ENCODE measurements at places on chromosomes 2 and 18.

DNA sequence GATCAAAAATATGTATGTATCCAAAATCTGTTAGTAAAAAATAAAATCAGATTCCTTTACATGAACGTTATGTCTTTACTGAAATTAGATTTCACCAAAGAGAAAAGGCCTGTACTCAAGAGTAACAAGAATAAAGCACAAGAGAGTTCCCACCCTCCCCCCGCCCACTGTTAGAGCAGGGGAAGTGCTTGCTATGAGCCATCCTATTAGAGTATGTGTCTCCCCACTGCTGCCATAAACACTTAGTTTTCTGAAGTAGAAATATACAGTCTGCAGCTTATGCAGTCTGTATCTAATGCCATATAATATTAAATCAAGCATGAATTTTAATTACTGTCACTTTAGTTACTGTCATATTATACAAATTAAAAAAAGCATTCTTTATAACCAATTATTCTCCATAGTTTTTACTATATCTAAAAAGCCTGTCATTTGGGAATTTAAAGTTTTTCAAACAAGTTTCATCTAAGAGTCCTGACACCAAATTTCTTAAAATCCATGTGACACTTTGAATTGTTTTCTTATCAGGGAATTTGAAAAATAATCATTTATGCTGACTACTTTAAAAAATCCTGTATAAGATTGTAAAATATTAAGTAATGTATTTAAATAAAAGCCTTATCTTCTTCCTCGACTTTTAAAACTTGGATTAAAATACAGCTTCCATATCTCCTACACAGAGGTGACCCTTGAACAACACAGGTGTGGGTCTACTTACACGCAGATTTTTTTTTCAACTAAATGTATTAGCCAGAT, 51.8 kb upstream of the GPR75 start:
- no peak for DNase-seq

DNA sequence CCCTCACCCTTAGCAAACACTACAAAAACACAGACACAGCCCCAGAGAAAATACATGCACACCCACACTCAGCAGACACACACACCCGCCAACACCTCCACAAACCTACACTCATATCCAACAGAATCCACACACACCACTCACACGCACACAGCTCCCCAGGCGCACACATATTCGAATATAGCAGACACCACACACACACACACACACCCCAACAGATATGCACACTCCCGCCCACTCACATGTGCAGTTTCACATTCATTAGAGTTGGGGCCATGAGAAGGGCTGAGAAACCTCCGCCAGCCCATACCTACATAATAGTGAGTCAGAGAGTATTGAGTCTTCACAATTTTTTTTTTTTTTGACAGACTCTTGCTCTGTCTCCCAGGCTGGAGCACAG, 29.4 kb upstream of the NOTO start:
- DNase-seq: no peak

DNA sequence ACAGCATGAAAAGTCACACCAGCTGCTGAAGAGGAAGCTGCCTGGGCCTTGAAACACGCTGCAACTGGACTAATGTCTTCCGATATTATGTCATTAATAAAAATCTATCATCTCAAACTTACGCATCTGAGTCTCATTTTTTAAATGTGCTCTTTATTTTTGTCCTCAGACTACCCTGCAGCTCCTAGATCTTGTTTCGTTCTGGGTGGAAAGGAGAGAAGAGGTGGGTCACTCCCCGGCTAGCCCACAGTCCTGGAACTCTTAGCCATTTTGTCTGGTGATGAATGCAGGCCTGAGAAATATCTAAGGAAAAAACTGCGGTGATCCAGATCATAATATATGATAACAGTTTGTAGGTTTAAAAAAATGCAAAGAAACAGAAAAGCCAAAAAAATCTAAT, 73.3 kb downstream of the TXNL1 start:
- DNase-seq: no peak

DNA sequence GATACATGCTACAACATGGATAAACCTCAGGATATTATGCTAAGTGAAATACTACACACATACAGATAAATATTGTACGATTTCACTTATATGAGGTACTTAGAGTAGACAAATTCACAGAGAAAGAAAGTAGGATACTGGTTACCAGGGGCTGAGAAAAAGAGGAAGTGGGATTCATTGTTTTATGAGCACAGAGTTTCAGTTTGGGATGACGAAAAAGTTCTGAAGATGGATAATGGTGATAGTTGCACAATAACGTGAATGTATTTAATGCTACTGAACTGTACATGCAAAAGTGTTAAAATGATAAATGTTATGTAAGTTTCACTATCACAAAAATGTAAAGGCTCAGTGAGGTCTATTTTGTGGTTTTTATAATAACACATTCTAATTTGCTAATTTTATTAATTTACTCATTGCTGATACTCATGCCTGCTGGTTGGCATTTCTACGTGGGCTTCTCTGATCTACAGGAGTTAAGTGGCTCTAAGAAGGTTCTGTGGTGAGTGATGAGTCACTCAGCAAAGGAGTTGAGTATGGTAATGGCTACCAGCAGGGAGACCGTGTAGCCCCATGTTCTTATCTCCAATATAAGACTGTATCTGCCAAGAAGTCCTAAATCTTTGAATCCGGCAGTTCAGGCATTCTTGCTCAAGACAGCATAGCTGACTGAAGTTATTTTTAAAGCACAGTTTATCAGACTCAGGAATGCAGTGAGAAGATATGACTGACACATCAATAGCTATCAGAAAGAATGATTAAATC, 41.1 kb downstream of the UPP2 start:
- peak; percentile 4 for DNase-seq

GRCh38 chr18:75829091-75829490, 401.6 kb upstream of the SMIM21 start:
- DNase-seq: no peak

DNA sequence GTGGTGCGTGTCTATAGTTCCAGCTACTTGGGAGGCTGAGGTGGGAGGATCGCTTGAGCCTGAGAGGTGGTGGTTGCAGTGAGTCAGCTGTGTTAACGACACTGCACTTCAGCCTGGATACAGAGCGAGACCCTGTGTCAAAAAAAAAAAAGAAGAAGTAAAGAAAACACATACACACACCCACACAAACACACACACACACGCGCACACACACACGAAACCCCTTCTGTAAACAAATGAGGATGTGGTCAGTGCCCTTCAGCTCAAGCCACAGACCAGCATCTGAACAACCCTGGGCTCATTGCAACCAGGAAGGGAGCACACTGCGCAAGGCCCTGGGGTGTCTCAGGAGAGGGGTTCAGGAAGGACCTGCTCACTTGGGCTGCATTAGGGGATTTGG, 47.9 kb upstream of the KCNF1 start:
- no peak for DNase-seq

GRCh38 chr2:41321351-41321750, 726.5 kb upstream of the PKDCC start:
- DNase-seq: no peak

GRCh38 chr2:5834501-5834900, 142.3 kb downstream of the SOX11 start:
- no peak for DNase-seq

DNA sequence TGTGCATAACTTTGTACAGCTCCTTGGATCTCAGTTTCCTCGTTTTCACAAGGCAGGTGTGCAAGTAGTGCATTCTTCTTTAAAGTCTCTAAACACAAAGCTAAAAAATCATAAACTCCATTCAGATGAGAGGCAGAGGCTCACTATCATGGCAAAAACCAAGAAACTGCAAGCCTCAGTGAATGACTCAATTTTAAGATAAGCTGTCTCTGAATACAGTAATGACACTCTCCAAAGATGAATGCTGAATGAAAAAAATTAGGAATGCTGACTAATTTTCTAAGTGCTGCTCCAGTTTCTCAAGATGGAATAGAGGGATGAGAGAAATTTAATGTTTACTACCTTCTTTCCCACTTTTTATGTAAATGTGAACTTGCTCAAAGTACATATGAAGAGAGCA, 17.2 kb downstream of the B4GALT6 start:
- no peak for DNase-seq

- DNase-seq: no peak
Observed at GRCh38 chr2:10765461-10765860, 44.0 kb downstream of the ATP6V1C2 start.

DNA sequence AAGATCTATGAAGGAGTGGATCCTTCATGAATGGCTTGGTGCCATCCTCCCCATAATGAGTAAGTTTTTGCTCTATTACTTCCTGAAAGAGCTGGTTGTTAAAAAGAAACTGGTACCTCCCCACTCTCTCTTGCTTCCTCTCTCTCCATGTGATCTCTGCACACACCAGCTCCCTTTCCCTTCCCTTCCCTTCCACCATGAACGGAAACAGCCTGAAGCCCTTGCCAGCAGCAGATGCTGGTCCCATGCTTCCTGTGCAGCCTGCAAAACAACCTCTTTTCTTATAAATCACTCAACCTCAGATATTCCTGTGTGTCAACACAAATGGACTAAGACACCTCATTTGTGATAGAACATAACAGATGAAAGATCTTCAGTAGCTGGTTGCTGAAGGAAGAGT, 303.5 kb upstream of the ACVR2A start:
- DNase-seq: no peak

DNA sequence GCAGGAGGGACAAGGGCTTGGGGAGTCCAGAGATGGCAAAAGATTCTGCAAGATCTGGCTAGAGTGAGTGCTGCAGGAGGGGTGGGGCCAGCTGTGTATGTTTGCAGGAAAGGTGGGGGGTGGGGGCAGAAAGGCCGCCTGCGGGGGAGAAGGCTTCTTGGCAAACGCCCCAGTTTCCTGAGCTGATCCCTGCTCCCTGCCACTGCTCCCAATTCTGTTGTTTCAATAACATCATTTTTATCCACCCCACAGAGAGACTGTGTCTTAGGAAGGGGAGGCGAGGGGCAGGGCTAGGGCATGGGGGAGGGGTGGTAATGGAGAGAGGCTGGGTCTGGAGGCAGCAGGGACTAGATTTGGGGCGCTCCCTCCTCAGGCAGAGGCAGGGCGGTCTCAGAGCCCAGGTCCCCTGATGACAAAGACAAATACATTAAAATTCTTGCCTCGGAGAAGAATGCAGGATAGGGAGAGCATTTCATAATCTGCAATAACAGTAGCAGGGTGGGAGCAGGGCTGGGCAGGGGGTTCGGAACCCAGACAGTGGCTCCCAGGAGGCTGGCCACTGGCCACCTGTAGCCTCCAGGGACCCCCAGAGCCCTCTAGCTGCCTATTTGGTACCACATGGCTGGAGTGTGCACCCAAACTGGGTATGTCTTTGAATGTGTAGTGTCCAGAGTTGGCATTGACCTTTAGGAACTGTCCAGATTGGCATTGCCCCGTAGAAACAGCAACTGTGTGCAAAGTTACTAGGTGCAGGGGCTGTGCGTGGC, 2.1 kb upstream of the WNT6 start:
- DNase-seq: peak; percentile 47

DNA sequence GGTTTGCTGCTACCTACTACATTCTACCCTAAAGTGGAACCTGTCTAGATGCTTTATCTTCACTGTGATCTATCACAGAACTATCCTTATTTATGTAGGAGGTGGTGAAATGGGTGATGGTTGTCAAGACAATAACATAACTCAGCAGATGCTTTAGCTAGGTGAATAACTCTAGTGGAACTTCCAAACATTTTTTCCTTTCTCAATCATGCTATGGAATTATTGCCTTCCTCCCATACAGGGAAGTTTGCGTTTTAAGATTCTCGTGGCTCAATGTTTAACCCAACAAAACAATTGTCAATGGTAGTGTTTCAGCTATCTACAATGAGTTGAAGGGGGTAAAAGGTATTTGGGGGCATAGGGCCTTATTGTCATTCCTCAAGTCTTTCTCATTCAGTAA, 82.6 kb upstream of the GLI2 start:
- DNase-seq: peak; percentile 74

- DNase-seq: peak; percentile 27
Observed at GRCh38 chr18:60693426-60693825, 320.9 kb upstream of the MC4R start.

DNA sequence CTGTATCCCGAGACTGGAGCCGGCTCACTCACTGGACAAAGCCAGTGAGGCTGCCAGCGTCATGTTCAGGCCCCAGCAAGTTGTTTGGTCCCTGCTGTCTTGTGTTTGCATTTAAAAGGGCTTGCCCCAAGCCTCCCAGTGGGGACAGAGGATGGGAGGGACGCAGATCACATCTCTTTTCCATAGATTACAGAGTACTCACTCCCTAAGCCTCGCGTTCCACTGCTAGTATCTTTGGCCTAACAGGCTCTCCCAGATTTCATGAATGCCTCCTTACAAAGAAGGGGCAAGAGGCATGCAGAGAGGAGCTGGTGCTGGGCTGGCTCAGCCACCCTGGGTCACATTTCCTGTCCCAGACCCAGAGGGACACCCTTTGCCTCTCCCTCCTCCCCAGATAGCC, 59.1 kb downstream of the CMPK2 start:
- DNase-seq: no peak

GRCh38 chr2:179936141-179936540, 71.0 kb downstream of the CWC22 start:
- DNase-seq: peak; percentile 7

GRCh38 chr2:37907501-37908225, 17.4 kb upstream of the RMDN2 start:
- no peak for DNase-seq

DNA sequence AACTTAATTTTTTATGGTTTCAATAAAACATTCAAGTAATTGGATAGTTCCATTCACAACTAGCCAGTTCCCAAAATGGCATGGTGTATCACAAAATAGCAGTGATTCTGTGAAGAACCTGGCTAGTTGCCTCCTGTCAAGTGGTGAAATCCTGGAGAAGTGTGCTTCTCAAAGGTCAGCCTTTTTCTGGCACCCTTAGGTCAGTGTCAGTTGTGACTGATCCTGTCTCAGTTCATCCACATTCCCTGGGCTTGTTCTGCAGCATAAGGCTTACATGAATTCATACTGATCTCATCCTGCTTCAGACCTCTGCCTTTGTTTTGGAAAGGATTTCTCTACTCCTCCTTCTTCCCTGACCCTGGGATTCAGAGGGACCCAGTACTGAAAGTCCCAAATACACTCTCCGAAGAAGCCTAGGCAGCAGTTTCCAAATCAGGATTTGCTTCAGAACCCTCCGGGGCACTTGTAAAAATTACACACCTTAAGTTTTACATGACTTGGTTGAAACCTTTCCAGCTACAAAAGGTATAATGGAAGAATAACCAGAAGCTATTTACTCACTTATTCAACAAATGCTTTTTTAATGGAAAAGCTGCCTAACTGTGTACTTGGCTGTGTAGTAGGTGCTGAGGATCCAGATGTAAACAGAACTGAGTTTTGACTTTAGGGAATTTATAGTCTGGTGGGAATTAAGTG, 11.0 kb downstream of the MAP3K20 start:
- no peak for DNase-seq

- DNase-seq: peak; percentile 20
Observed at GRCh38 chr18:41703744-41704530, 251.1 kb upstream of the PIK3C3 start.

All from fibroblast of skin of scalp (primary cell).